ENCODE measurements at places on chromosomes 1 and 21.

GRCh38 chr1:75720820-75721219 lies 3.7 kb upstream of the ACADM start:
- DNase-seq = no peak

DNA sequence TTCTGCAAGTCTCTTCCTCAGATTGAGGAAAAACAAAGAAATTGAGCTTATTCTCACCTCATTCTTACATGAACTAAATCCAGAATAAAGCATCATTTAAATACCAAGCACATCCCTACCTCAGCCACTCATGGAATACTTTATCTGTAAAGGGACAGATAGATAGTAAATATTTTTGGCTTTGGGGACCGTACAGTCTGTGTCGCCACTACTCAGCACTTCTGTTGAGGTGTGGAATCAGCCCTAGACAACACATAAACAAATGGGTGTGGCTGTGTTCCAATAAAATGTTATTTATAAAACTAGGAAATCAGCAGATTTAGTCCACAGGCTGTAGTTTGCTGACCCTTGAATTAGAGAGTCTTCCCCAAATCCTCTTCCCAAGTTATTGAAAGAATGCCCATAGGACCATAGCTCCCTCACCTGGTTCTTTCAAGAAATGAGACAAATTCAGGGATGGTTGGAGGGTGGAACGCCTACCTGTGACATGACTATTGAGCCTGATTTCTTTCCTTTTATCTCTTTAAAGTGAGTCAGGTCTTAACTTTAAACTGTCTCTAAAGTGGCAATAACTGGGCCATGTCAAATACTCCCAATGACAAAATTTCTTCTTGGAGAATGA lies 878.5 kb downstream of the USP25 start:
- DNase-seq = no peak

DNA sequence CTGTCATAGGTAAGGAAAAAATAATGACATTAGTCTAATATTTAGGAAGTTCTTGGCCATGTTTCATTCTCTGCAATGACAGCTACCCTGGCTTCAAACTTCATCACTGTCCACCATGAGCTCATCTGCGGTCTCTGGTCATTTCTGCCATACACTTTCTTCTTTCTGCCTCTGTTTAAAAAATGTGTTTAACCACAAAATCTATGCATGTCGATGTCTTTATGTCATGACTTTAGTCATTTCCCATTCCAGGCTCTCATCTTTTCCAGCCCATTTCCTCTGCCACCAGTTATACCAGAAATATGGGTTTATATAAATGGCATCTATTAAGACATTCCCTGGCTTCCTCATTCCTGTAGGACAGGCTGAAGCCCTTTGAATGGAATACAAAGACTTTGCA lies 68.5 kb upstream of the DUSP10 start:
- DNase-seq = no peak

- no peak for DNase-seq
Measured at GRCh38 chr1:173866413-173867115, 1.2 kb downstream of the GAS5 start.

GRCh38 chr1:171610385-171610784 lies 11.7 kb upstream of the MYOCOS start:
- no peak for DNase-seq

GRCh38 chr21:15144026-15144425 lies 79.2 kb upstream of the NRIP1 start:
- DNase-seq = no peak

GRCh38 chr1:12229835-12230548 lies at the start of gene VPS13D:
Gene VPS13D, plus strand, starts transcription at chr1:12230030. Its CDS starts 4,237 bp downstream, at chr1:12234267.
- peak; percentile 72 for DNase-seq

DNA sequence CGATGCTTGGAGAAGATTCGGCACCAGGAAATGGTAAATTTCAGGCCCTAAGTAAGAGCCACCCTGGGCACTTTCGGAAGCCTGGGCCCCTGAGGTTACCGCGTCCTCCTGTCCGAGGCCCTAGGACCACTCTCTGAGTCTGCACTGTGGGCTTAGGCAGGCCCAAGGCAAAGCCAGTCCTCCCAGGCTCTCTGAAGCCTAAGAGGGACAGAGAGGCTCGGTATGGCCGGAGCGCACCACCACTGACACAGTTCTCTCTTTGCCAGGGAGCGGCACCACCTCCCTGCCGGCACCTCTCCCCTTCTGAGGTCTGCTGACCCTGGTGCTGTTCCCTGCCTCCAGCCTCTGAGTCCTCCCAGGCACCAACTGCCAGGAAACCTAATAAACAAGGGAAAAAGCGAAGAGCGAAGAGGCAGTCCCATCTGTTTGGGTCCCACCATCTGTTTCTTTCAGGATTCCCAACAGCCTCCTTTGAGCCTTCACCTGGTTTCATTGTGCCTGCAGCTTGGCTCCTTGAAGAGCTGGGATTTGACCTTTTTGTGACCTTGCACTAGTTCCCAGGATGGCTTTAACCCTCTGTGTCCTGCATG lies 57.7 kb downstream of the VWA5B1 start:
- no peak for DNase-seq

GRCh38 chr1:54979327-54979891 lies 1.0 kb upstream of the TMEM61 start:
- DNase-seq = no peak

DNA sequence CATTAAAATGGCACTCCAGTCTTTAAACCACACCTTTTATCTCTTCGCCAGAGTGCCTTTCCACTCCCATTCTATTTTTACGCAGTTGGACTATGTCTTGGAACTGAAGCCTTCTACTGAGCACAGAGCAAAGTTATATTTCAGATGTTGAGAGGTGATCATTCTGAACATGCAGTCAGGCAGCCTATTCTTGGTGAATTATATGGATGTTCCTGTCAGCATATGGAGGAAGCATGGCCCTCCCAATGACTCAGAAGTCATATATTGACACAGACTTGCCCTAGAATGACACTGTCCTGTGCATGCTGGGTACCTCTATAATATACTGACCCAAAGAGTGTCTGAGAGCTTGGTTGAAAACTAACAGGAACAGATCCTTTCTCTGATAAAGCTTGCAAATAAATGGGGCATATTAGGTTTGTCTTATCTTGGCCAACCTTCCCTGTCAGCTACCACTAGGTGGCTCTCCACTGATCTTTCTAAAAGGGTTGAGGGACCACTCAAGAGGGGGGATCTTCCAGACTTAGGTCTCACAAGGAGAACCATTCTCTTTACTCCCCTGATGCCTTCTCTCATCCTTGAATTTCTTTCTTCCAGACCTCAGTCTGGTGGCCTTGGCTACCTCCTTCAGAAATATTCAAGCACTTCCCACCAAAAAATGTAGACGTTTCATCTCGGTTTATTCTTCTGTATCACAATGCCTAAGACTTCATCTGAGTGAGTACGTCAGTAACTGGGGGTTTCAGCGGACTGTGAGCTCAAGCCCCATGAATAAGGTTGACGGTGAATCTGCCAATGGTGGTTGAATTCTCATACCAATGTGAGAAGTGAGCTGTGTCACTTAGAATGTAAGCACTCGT lies 11.8 kb upstream of the ALG14 start:
- no peak for DNase-seq

GRCh38 chr1:18557621-18558465 lies 72.8 kb upstream of the PAX7 start:
- DNase-seq = no peak

DNA sequence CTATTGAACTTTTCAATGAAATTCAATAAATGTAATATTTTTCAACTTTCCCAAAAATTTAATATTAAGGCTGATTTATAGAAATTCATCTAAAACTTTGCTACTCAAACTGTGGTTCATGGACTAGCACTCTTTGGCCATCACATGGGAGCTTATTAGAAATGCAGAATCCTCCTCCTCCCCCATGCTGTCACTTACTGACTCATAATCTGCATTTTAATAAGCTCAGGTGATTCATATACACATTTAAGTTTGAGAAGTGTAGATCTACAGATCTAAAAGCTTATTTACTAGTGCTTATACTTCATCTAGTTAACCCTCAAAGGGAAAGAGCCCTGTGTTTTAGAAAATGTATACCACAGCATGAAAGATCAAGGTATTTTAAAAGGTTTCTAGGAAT lies 84.3 kb downstream of the HS2ST1 start:
- DNase-seq = no peak

- DNase-seq = no peak
Measured at GRCh38 chr1:89685461-89685860, 52.5 kb downstream of the LRRC8C start.

DNA sequence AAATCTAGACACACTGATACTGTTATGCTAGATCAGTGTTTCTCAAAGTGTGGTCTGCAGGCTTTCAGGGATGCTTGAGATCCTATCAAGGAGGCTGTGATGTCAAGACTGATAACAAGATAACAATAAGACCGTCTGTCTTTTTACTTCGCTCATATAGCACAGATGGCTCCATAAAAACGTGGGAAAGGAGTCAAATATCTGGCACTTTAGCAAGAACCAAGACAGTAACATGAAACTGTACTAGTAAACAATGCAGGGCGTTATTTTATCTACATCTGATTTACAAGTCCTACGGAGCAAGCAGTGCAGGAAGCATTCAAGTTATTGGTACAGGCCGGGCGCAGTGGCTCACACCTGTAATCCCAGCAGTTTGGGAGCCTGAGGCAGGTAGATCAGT lies 3.6 kb upstream of the SPRR3 start:
- DNase-seq = no peak

DNA sequence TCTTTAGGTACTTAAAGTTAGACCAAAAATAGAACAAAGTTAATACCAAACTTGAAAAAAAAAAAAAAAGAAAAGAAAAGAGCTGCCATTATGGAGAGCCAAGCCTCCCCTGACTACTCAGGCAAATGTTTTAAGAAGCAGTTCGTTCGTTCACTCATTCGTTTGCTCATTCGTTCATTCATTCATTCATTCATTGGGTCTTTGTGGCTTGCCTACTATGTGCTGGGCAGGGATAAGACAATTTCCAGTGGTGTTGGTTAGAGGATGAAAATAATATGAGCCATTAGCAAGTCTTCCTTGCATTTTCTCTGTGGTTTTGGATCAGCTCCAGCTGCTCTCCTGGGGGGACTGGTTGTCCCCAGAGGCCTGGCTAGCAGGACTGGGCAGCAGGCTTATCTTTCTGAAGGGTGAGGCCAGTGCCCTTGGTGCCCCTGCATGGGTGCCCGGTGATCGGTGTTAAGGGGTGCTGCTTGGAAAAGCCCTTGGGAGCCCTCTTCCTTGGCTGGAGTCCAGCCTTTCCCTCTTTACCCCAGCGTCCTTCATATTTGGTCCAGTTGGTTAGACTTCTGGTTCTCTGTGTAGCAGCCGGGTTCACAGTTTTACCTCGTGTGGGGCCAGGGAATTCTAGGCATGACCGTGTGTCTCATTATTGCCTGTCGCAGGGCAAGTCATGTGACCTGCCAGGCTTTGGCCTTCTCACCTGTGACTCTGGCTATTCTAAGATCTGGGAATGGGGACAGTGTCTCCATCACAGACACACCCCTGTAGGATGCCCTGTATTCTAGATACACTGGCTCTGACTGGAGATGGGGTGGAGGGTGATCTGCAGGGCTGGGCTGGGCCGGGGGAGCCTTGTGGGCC lies 32.8 kb downstream of the LHX4 start:
- DNase-seq = no peak

DNA sequence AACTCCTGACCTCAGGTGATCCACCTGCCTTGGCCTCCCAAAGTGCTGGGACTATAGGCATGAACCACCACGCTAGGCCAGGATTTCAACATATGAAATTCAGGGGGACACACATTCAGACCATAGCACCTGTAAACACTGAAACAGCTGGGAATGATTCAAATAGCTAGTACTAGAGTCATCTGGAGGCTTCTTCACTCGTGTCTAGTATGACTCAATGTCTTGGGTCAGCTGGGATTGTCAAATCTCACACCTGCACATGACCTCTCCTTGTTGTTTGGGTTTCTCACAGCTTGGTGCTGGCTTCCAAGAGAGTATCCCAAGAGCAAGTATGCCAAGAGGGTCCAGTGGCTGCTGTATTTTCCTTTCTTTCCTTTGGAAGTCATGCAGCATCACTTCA lies 75.1 kb downstream of the PGM1 start:
- no peak for DNase-seq

DNA sequence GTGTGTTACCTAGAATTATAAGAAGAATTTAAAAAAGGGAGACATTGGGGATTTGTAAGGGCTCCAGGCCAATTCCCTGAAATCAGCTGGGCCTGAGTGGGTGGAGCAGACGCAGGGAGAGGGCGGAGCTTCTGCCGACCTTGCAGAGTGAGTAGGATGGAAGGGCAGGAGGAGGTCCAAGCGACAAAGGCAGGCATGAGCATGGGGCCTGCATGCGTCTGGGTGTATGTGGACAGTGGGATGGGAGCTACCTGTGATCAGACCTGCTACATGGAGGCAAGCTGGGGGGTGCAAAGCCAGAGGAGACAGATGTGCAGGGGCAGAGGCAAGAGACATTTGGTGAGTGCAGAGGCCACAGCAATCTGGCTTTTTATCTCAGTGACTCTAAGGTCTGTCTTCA lies 105.3 kb upstream of the OLIG2 start:
- DNase-seq = no peak

DNA sequence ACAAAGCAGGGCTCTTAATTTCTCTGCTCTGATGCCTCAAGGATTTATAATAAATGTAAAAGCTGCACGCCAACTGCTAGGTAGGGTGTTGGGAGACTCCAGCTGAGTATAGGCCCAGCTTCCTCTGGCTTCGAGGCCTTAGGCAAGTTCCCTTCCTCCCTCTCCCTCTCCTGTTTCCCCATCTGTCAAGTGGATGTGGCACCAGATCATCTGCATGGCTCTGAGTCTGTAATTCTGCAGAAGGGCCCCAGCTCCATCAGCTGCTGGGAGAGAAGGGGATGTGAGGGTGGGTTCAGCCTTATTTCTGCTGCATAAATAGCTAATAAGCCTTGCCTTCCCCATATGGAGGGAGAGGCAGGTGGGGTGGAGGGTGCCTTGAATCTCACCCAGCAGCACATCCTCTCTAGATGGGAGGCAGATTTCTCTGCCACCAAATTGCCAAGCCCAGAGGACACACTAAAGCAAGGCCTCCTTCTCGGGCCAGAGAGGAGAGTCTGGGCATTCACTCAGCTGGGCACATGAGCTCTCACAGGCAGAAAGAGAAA lies 3.8 kb downstream of the TRIM62 start:
- no peak for DNase-seq

- no peak for DNase-seq
Measured at GRCh38 chr1:37673920-37674319, 18.4 kb upstream of the CDCA8 start.

DNA sequence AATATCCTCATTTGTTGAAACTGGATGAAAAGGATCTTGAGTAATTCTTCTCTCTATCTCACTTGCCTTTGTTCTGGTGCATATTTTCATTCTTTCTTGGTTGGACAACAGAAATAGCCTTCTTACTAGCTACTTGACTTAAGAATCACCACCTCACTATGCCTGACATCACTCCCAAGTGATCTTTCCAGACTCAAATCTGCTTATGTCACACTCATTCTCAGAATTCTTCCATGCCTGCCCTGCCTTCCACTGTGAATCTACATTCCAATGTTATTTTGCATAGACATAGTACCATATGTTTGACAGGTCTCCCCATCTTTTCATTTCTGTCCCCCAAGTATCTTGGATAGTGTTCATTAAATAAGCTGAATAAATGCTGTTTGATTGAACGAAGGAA lies 78.5 kb upstream of the DPYD start:
- DNase-seq = no peak

All from stimulated activated CD8-positive, alpha-beta memory T cell treated with anti-CD3 and anti-CD28 coated beads, Interleukin-4, amount 100 ng/mL, for 1 hour (primary cell).